ENCODE measurements at places on chromosomes 11 and 22. TPM values are rescaled to one million over a fixed set of nuclear protein-coding genes. Genes with fewer than 3 reads are reported as not detected.
A peak's percentile ranks its signal among the peaks of the same experiment; 100 is the strongest.

CARNS1 gene
- 0.13 TPM for total RNA-seq

VPREB3 gene
- not detected for total RNA-seq

DKK3 gene
- total RNA-seq, result 48.0 TPM

ABCG4 gene
- not detected for total RNA-seq

DNA sequence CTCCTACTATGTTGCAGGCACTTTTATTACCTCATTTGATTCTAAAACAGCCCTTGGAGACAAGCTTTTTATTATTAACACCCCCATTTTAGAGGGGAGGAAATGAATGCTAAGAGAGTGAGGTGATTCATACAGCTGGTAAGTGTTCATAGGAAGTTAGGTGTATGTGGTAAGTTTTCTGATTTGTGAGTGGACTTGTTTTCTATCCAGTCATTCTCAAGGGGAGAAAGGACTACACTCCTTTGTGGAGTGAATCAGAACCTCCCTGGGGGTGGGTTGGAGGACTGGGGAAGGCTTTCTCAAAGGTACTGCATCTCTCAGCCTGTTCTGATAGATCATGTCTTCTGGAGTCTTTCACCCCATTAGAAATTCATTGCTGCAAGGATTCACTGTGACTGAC is 23.5 kb downstream of the PKNOX2 start:
- peak; percentile 48 for DNase-seq

DNA sequence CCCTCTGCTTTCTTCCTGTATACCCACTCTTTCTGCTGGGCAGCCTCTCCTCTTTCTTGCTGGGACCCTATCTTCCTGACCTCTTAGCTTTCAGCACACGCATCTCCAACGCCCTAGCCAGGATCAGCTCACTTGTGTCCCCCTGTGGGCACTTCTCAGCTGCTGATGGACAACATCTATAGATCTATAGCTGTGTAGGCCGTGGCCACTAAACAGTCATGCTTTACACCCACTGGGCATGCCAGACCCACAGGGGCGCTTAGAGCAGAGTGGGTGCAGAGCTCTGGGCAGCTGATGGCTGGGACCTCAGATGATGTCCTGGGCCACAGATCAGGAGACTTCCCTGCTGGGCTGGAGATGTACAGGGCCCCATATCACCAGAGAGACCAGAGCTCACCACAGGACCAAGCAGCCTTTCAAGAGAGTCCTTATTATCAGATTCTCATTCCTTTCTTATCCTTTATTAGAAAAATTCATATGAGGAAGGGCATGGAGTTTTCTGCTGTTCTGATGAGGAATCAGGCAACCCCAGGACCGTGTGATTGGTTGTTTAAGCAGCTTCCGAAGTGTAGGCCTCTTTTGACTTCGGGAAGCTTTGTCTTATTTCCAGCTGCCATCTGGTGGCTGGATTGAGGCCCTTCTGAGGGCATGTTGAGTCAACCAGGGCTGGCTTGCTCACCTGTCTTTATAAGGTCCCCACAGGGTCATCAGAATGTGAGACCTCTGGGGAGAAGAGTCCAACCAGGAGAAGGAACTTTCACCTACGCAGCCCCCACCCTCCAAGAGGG is 60.5 kb downstream of the OSBP2 start:
- DNase-seq, result peak; percentile 75

- DNase-seq, result peak; percentile 81
Observed at GRCh38 chr11:727859-728748, 19.2 kb upstream of the TALDO1 start.

DNA sequence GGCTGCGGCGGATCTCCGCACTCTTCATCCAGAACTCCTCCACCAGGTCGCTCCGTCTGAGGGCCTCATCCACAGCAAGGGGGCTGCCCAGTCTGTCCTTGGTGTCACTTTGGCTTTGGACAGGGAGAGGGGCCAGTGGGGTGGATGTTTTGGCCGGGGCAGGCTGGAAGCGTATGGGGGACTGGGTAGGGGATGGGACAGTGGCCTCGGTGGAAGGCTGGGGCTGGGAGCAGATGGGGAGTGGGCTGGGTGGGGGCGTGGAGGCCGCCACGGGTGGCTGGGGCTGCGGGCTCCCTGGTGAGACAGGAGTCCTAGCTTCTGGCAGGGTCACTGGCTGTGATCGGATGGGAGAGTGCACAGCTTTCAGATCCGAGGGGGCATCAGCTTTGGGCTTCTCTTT is 44.4 kb upstream of the BID start:
- no peak for DNase-seq
